ENCODE measurements at places on chromosomes 5 and 9.
A peak's percentile ranks its signal among the peaks of the same experiment; 100 is the strongest.

GRCh38 chr9:4327504-4328191 is 27.8 kb upstream of the GLIS3 start:
- peak; percentile 73 for DNase-seq

DNA sequence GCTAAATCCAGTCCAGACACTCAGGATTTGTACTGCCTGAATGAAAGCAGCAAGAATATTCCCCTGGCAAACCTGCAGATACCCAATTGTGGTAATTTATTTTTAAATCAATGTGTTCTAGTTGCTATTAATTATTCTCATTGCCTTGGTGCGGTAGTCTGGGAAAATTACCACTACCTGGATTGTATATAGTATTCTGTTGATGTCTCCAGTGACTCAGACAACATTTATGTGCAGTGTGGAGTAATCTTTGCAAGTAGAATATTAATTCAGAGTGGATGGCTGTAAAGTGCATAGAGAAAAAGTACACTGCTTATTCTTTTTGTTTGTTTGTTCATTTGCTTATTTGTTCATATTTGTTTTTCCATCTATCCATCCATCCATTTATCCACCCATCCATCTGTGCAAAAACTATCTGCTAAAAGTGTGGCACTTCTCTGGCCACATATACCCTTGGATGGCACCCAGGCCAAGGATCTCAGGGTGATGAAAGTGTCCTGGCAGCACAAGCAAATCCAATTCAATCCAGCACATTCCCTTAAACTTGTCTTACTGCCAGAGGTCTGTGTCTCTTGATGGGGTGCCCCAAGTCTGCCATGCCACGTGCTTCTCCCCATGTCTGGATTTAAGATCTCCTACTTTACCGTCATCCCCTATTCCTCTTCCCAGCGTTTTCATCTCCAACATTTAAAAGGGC is 41.3 kb downstream of the NTRK2 start:
- DNase-seq, result no peak

DNA sequence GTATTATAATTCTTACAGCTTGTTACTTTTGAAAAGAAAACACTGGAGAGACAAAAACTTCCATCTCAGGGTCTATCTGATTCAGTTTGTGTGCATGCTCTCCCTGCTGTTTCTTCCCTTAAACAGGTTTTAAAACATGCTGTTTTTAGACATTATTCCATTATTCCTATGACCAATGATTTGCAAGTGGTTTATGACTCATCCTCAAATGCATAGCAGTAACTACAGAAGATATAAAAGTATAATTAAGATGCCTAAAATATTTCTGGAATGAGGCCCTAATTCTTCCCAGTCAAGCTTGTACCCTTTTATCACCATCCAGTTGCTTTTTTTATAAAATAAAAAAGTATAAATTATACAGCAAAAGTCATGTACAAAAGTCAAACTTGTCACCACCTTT is 3.7 kb downstream of the DTWD2 start:
- peak; percentile 81 for DNase-seq

GRCh38 chr9:86598411-86599239 is 244.4 kb upstream of the TUT7 start:
- peak; percentile 27 for DNase-seq

GRCh38 chr9:14310311-14310710 is 3.6 kb downstream of the NFIB start:
- DNase-seq, result no peak

DNA sequence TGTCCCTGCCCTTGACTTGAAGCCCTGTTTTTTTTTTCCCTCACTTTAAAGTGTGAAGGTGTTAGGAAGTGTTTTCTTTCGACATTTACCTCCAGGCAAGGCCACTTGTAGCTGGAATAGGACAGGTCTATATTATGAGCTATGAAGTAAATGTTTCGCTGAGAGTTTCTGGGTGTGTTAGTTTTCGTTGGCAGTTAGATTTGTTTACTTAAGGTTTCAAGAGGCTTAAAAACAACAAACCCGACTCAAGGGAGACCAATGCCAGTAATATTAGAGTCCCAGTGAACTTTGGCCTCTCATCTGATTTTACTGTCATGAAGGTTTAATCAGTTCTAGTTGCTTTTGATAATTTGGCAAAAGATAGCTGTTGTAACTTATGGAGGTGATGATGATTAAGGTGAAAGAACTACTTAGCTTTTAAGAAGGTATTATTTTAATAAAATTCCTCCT is 25.2 kb downstream of the OCLN start:
- peak; percentile 68 for DNase-seq

DNA sequence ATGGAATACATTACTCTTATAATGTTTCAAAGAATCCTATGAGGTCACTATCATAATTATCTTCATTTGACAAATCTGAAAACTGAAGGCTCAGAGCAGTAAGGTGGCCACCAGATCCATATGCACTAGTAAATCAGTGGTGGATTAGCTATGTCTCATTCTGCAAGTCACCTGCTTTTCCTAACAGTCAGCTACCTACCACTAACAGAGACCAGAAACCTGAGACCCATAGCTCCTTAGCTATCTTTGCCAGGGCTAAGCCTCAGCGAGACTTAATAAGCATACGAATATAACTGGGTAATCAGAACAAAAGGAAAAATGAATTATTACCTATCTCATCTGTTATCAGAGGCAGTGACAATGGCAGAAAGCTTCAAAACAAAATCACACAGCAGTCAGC is 118.7 kb downstream of the AUH start:
- DNase-seq, result no peak

GRCh38 chr5:111232311-111233051 is 8.3 kb downstream of the CAMK4 start:
- no peak for DNase-seq

DNA sequence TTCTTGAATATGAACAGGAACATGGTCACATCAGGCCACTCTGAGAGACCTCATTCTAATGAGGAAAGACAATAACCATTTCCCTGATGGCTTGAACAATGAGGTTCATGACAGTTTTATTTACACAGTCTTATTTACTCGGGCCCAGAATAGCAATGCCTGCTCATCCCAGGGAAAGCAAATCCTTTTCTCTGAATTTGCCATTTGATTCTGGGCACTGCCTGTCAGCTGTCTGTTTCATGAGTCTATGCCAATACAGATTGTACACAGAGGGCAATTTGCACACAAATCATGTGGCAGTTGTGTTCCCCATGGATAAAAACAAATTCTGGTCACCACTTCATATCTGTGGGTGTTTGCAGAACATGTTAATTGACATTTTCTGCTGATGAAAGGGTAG is 492.5 kb downstream of the ACTL7B start:
- no peak for DNase-seq

GRCh38 chr5:132179405-132179804 is 48.2 kb downstream of the P4HA2 start:
- peak; percentile 7 for DNase-seq

- peak; percentile 7 for DNase-seq
Measured at GRCh38 chr5:35741126-35741716, 115.5 kb upstream of the IL7R start.

DNA sequence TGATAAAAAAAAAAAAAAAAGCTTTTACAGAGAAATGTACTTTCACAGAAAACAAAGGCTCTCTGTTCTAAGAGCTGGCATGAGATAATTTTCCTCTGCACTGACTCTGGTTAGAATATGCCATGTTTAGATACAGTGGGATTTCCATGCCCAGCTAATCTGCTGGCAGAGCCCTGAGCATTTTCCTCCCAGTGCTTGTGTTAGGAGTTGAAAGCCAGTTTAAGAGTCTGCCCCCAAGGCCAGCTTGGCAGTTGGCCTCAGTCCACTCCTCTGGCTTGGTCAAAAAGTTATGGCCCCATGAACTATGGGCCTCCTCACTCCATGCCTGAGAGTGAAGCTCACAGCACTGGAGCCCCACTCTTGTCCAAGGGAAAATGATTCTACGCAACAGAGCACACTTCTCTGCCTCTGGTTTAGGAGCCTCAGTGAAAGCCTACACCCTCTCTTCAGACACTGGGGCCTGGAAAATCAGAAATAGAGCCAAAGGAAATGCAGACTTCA is 21.9 kb downstream of the MOCS2 start:
- DNase-seq, result no peak

GRCh38 chr5:180541710-180542109 is 47.5 kb downstream of the CNOT6 start:
- no peak for DNase-seq

GRCh38 chr5:168646335-168646734 is 67.2 kb upstream of the PANK3 start:
- no peak for DNase-seq

- no peak for DNase-seq
Measured at GRCh38 chr9:92938025-92938424, 9.3 kb upstream of the FGD3 start.

DNA sequence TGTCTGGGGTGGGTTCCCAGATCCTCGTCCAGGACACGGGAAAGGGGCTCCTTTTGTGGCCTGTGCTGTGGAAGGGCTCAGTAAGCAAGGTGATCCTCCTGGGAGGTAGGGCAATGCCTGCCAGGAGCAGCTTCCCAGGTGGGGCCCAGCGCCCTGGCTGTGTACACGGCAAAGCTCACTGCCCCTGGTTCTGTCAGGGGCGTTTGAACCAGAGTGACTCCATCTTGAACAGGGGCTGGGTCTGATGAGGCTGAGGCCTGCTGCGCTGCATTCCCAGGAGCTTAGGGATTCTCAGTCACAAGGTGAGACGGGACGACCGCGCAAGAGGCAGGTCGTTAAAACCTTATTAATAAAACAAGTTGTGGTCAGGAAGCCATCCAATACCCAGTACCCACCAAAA is 19.9 kb upstream of the SLC12A7 start:
- DNase-seq, result no peak

DNA sequence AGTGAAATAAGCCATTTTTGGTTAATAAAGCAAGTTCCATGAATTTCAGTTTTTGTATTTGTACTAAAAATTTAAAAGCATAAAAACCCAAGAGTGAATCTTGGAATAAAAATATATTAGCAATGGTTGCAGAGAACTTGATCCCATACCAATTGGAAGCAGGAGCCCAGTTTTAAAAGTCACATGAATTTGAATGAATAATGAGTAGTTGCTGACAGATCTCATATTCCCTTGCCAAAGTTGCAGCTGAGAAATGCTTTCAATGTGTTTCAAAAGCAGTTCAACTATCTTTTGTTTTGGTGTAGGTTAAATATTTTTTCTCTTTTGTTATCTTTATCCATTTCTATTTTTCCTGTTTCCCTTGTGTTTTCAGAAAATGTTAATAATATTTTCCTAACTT is 818.6 kb downstream of the CDH18 start:
- DNase-seq, result no peak

GRCh38 chr9:122016309-122016708 is 76.8 kb downstream of the TTLL11 start:
- no peak for DNase-seq

DNA sequence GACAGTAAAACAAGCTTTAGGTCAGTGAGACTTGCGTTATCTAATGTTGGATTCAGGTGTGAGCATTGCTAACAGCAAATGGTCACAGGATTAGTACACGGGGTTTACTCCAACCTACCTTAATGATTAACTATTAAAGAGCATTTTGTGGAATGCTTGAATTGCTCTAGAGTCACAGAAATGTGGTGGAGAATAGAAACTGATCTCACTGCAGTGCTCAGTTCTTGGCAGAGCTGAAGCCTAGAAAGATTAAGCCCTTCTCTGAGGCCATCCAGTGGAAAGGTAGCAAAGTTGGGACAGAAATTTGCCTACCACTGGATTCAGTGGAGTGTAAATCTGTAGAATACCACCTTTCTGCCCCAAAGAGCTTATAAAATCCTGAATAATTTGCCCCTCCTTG is 60.9 kb downstream of the ICE1 start:
- no peak for DNase-seq

- no peak for DNase-seq
Measured at GRCh38 chr9:74907085-74907484, 19.4 kb upstream of the TRPM6 start.

DNA sequence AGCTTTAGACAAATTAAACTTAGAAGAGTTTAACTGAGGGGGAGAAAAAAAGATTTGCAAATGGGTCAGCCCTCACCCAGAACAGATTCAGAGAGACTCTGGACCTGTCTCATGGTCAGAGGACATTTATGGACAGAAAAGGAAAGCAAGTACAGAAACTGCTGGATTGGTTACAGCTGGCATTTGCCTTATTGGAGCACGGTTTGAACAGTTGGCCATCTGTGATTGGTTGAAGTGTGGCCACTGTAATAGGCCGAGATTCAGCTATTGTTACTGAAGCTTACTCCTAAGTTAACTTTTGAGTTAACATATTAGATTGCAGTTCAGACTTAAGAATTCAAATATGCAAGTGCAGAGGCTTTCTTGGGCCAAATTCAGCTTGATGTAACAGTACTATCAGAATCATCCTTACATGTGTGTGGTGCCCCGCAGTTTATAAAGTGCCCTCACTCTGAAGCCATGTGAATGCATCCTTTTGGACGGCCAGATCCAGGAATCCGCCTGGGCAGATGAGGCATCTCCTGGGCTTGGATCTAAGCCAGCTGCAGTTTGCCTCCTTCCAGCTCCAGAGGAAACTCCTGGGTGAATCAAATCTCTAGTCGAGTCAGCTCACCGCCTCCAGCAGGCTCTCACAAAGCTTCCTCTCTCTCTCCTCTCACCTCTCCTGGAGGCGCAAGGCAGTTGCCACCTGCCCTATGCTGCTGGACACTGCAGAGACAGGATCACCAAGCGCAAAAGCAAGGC is 165.2 kb downstream of the ADAMTS12 start:
- peak; percentile 47 for DNase-seq

- no peak for DNase-seq
Measured at GRCh38 chr5:1205255-1206180, 4.1 kb downstream of the SLC6A19 start.

DNA sequence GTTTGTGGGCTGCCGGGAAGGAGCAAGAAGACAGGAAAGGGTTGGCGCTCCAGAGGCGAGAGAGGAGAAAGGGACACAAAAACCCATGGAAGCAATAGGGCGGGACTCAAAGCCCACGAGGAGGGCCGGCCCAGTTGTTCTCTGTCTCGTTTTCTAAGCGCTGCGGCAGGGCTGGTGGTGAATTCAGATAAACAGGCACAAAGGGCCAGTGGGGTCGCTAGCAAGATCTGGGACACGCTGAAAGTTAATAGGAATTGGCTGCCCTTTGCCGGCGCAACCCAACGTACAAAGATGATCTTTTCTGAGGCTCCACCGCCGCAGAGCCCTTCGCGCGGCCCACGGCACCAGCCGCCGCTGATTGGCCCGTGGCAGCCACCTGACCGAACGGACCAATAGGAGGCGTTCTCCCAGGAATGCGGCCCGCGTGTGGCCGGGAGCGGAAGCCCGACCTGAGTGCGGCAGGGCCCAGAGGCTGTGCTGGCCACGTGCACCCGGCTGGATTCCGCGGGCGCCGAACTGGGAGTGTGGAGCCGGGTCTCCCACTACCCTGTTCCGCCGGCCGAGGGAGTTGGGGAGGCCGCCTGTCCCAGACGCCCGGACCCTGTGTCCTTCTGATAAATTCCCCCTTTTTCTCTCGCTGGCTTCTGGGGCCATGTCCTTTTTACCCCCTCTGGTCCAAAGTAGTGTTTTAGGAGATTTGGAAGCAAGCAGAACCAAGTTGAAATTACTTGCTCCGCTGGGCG is 16.8 kb upstream of the NSD1 start:
- peak; percentile 85 for DNase-seq

DNA sequence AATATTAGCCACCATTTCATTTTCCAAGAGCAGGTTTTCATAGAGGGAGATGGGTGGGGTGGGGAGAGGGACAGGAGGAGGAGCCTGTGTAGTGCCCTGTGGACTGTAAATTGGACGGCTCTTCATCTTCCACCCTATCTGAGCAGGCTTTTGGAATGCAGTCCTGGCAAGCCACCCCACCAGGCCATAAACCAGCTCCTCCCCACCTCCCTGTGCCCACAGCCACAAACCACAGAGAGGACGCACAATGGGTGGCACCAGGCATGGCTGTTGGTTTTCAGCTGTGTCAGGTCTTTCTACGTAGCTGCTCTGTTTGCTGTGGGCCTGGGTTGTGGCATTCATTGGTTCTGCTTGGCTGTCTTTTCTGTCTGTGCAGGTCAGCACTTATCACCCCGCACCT is 58.0 kb downstream of the PLAC8L1 start:
- DNase-seq, result no peak

Measured in fibroblast of skin of back (primary cell).